Stimulated activated CD4-positive, alpha-beta T cell treated with anti-CD3 and anti-CD28 coated beads, Interleukin-1b, Interleukin-23, amount 100 ng/mL, for 1 hour (primary cell): ENCODE measurements at places on chromosomes 12 and 14.

- no peak for DNase-seq
Measured at GRCh38 chr12:114136631-114137030, 170.5 kb upstream of the RBM19 start.

DNA sequence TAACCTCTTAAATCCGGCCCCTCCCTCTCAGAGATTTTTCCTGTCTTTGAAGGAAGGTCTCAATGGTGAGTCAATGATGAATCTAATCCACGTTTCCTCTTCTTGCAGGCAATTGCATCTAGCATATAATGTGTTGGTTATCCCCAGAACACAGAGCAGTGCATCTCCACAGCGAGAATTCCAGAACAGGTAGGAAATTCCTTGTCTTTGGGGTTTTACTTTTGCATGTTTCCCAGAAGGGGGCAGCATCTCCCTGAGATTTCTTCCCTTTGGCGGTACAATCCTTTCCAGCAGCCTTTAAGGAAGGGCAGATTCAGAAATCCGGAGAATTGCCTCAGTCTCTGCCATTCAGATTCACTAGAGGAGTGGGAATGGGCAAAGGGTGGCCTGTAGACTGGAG, 128.0 kb downstream of the KCNA5 start:
- no peak for DNase-seq

- DNase-seq = no peak
Measured at GRCh38 chr12:52280796-52281560, 6.5 kb downstream of the KRT86 start.

DNA sequence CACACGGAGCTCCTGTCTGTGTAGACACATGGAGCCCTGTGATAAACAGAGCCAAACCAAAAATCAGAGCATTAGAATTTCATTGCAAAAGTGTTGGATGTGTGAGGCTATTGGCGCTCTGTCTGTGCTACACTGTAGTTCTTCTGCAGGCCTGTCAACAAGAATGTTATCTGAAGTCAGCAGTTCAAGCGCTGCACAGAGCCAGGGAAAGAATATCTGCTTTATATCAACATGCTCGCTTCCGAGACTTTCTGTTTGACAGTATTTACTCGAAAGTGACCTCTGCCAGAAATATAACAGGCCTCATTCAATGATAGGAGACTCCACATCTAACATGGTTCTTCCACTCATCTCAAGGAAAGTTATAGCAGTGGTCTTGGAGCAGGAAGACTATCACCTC, 118.3 kb downstream of the CCER1 start:
- DNase-seq = no peak

DNA sequence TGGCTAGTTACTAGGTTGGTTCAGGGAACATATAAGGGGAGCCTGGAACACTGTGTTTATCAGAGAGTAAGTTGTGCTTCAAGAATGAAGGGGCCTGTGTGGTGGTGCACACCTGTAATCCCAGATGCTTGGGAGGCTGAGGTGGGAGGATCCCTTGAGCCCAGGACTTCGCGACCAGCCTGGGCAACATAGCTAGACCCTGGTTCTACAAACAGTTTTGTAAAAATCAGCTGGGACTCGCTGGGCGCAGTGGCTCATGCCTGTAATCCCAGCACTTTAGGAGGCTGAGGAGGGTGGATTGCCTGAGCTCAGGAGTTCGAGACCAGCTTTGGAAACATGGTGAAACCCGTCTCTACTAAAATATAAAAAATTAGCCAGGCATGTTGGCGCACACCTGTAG, 42.1 kb upstream of the GPR132 start:
- no peak for DNase-seq

DNA sequence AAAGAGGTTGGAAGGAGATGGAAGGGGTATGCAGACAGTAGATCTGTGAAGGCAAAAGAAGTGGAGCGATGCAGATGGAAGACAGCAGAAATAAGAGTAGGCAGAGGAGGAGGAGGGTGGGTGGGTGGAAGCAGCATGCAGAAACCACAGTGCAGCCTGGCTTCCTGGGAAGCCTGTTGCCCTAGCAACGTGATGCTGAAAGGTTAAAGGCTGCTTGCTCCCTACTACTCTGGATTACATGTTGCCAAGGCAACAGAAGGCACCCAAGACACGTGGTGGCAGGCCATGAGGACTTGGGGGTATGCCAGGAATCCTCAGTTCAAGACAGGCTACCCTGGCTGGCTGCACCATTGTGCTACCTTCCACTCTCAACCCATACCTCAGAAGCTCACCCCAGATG, 129.6 kb downstream of the GRIN2B start:
- DNase-seq = no peak

- DNase-seq = no peak
Measured at GRCh38 chr14:61864329-61864898, 102.2 kb downstream of the SNAPC1 start.

GRCh38 chr12:11761869-11762567, 112.5 kb downstream of the ETV6 start:
- DNase-seq = no peak

DNA sequence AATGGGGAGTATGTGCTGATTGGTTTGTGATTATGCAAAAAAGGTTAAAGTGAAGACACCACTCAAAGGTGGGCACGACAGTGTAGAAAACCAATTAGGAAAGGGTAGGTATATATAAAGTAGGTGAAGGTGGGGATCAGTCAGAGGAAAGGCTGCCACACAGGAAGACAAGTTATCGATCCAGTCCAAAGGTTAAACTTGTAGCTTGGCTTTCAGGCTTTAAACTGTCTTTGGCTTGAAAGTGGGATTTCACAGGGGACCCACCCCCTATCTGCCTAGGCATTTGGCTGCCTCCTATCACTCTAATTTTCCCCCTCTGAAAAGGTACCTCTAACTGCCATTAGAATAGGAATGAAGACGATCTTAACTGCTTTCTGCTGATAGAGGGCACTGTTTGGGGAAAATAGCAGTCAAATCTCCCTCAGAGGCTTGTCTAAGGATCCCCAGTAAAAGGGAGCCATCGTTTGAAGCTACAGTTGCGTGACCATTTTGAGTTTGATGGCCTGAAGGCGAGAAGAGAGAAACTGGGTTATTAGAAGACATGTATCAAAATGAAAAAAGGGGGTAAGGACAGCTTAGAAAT, 250.2 kb downstream of the GPHN start:
- no peak for DNase-seq

- DNase-seq = no peak
Measured at GRCh38 chr12:22059976-22060647, 14.1 kb downstream of the CMAS start.

GRCh38 chr14:106826833-106827369, 1300.5 kb downstream of the TMEM121 start:
- DNase-seq = no peak

DNA sequence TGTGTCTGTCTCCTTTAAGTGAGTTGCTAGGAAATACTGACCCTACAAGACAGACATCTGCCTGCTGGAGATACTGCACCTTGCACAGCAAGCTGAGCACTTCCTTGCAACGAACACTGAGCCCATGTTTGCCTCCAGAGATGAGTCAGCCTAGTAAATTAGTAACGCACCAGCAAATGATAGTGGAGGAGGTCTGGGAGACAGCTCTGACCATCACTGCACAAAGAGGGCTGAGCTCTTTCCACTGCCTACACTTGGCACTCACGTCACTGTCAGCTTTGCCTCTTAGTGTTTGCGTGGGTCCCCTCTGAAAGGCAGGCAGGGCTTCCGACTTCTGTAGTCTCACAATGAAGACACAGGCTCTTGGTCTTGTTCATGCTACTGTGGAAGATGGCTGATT, 109.0 kb downstream of the APAF1 start:
- DNase-seq = no peak

- no peak for DNase-seq
Measured at GRCh38 chr14:89564989-89565388, 148.0 kb upstream of the FOXN3 start.

DNA sequence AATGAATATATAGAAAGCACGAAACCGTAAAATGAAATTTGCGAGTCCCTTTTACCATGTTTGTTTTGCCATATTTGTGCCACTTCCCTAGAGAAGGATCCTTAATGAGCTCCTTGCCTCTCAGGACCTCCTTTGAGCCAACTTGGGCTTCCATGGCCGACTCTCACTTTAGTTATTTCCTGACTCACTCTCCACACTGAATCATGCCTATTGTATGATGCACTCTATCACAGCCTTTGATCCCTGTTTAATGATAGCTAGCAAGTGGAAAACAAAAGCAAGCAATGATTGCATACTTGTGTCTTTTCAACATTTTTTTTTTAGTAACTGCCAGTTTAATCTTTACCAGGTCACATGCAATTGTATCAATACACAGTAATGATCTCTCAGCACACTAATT, 153.2 kb downstream of the CCER1 start:
- no peak for DNase-seq

DNA sequence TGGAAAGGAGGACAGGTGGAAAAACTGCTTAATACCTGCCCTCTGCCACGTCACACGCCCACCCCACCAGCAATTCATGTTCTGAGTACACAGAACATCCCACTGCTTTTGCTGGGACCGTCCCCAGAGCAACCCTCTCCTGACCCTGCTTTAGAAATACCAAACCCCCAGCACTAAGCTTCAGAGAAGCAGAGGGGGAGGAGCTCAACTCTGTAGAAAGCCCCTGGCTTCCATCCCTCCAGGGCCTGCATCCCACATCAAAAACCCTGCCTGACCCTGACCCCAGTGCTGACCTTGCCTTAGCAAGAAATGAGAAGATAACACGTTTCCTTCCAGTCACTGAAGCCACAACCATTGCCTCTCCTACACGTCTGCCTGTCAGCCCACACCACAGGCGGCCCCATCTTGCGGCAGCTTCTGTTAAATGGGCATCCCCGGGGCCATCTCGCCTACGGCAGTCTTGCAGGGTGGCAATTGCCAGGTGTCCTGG, 19.7 kb downstream of the VDR start:
- peak; percentile 55 for DNase-seq

- peak; percentile 30 for DNase-seq
Measured at GRCh38 chr12:69639400-69640016, 28.8 kb upstream of the LRRC10 start.

DNA sequence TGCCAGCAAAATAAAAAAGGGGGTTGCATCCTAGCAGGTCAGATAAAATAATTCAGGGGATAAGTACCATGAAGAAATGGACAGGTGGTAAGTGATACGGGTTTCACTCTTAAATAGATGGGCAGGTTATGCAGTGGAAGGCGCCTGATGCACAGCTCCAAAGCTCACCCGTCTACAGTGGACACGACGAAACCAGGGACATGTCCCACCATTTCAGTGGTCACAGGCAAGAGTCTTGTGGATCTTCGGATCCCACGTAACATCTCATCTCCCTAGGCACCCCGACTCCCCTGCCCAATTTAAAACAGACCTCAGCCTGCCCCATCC, 60.5 kb downstream of the DDX51 start:
- DNase-seq = no peak

DNA sequence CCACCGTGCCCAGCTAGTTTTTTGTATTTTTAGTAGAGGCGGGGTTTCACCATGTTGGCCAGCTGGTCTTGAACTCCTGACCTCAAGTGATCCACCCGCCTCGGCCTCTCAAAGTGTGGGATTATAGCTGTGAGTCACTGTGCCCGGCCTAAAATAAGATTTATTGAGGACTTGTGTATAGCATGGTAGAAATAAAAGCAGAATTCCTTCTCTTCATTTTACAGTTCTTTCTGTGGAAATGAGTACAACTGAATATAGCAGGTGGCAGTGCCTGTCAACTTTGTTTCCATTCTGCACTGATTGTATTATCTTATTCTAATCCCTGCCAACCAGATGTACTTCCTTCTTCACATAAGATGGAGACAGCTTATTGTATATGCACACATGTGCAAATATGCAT, 41.0 kb downstream of the DIP2B start:
- no peak for DNase-seq

DNA sequence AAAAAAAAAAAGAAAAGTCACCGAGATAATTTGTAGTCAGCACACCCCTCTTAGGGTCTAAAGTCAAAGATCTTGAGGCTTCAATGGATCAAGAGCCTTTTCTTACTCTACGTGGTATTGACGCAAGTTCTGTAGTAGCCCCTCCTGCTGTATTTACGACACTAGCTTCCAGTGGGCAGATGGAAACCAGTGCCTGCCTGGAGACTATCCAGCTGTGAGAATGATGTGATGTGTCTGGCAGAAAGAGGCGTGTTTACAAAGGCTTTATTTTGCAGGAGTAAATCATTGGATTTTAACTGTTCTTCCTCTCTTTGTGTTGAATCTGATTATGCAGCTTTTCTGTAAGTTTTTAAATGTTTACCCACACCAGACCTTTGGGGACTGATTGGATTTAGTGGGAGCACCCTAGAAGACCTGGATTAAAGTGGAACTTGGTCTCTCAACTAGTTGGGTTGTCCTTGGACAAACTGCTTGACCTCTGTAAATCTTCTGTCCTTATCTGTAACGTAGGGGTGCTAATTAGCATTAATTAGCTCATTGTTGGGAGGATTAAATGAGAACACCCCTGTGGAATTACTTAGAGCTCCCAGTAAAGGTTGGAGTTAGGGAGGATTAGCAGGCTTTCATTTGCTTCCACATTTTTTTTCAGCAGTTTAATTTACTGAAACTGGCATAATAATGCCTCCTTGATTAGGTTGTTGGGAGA, 72.4 kb downstream of the RASSF3 start:
- DNase-seq = no peak

DNA sequence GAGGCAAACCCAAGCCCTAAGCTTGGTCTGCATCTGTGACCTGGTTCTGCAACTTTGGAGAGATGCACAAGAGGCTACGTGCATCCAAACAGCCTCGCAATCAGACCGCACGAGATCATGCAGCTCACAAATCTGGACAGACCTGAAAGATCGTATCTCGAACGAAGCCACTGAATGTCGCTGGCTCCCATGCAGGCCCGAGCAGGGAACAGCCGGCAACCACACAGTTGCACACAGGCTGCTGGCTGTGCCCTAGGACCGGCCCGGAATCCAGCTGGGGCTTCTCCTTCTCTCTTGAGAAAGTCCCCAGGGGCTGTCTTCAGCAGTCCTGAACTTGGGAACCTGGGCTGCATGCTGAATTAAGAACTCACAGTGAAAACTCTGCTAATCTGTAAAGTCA, 27.9 kb downstream of the WNT5B start:
- no peak for DNase-seq

DNA sequence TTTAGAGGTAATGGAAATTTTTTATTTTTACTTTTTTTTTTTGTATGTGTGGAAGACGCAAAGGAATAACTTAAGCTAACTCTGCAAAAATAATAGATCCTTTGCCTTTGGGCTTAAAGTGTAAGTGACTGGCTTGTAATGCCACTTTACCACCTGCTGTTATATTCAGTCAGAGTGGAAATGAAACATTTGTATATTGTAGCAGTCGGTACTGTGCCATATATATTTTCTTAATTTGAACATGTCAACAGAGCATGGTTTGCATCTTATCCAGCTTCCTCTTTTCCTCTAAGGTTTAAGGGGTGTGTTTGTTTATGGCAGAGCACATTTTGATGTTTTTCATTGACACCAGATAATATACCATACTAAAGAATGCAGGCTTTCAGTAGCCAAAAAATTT, 176.6 kb downstream of the TRHDE start:
- no peak for DNase-seq
